ENCODE measurements at places on chromosomes 1 and 21.

GRCh38 chr1:109256971-109257681 lies 7.8 kb downstream of the CELSR2 start:
- no peak for DNase-seq

DNA sequence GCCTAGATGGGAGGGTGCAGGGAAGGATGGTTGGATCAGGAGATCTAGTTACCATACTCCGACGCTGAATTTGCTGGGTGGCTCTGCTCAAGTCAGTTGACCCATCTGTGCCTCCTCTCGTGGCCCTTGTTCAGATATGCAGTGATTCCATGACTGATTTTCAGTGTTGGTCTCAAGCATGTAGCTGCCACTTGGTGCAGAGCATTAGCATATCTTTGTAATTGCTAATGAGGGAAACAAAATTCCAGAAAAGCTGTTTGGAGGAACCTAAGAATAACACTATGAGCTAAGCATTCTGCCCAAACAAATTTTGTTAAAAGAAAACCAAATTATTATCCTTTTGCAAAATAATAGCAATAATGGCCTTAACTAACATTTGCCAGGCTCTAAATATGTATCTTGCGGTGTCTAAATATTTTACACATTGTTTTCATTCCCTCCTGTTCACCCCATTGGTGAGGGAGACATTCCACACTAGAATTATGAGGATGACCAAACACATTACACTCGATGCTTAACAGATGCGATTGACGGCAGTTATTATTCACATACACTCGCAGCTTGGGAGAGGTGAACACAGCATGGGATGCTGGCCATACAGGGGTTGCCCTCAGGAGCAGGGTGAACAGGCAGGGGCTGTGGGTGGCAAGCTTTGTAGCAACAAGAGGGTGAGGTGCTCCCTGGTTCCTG lies 69.1 kb downstream of the KCNJ15 start:
- no peak for DNase-seq

DNA sequence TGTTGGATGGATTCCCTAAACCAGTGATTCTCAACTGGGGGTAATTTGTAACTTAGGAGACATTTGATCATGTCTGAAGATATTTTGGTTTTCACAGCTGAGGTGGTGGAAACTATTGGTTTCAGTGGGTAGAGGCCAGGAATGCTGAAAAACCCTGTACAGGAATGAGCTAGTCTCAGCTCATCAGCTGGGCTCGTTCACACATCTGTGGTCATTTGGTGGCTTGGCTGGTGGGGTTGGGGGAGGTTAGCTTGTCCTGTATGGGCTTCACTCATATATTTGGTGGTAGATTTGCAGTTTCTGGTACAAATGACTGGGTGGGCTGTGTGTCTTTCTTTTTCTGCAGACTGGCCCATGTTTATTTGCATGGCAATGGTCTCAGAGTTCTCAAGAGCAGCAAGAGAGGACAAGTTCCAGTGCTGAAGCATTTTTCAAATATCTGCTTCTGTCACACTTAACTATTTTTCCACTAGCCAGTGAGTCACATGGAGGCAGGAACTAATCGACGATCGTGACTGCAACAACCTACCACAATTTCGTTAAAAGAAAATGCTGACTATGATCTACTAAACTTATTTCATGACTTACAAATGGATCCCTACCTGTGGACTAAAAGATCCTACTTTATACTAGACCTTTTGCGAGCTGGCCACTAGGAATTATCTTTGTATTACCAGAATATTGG lies 321.7 kb upstream of the PLXNA2 start:
- no peak for DNase-seq

- DNase-seq: no peak
Measured at GRCh38 chr1:52416811-52417210, 12.4 kb downstream of the PRPF38A start.

DNA sequence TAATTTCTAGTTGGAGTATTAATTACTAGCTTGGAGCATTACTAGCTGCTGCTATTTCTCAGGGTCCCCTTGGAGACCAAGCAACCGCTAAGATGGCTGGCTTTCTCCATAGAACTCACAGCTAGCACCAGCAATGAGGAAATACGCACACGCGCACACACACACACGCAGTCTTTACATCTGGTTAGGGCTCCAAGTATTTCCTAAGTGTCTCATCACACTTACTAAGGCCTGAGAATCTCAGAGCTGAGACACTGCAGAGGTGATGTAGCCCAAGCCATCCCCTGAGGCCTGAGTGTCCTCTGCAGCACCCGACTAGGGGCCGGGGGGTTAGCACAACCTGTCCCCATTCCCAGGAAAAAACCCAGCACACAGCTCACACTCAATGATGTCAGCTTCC lies 42.5 kb downstream of the ITPKB start:
- DNase-seq: no peak

Data from stimulated activated CD4-positive, alpha-beta T cell treated with anti-CD3 and anti-CD28 coated beads, Interleukin-12 subunit alpha, Interleukin-12 subunit beta, amount 100 ng/mL, for 24 hours (primary cell).